ENCODE measurements at places on chromosomes 4 and X.

GRCh38 chr4:88446124-88446523 is 10.8 kb upstream of the HERC5 start:
- DNase-seq = no peak

DNA sequence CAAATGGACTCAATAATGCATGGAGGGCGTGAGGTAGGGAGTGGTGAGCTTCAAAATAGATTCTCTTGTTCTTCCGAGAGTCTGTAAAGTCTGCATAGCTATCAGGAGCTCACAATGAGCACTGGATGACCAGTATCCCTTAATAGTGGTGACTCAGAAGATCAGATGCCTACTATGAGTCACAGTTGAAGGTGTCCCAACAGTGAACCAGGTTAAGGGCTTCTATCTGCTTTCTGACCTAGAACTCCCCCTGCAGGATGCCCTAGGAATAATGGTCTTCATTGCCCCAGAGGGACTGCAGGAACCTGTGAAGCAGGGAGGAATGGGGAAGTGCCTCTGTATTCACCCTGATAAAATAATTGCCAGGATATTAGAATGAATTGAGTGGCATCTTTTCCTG is 22.1 kb downstream of the DGKK start:
- no peak for DNase-seq

- DNase-seq = no peak
Observed at GRCh38 chrX:40607381-40607780, 15.8 kb upstream of the MPC1L start.

DNA sequence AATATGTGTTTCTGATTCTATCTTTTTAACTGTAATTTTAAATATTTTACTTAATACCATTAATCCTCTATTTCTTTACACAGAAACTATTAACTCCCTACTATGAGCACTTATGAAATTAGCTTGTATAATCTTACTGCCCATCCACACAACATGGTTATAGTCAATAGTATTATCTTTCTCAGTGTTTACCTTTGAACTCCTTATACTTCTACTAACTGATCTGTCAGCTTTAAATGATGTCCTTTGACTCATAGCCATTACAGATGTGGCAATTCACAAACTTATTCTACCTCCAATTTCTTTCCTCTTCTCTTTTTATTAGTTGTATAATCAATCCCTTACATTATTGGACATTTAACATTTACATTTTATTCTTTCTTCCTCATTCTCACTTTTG is 5.5 kb downstream of the SEC31A start:
- DNase-seq = no peak

GRCh38 chr4:47741200-47741599 is 96.7 kb downstream of the CORIN start:
- no peak for DNase-seq

GRCh38 chrX:50497114-50497513 is 26.5 kb upstream of the DGKK start:
- DNase-seq = no peak

DNA sequence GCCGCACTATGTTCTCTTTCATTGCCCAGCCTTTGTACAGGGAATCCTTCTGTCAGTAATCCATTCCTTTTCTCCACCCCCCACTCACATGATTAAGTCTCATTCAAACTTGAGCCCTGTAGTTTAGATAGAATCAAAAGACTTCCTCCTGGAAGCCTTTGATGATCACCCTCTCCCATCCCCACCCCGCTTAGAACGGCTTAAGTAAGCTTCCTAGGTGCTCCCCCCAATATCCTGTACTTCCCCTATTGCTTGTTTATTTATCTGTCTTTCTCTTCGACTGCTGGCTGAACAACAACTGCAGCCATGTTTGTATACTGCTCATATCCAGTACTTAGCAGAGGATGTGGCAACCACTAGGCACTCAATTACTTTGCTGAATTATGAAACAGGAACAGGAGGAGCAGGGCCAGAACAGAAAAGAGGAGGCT is 38.5 kb upstream of the GPC3 start:
- no peak for DNase-seq

DNA sequence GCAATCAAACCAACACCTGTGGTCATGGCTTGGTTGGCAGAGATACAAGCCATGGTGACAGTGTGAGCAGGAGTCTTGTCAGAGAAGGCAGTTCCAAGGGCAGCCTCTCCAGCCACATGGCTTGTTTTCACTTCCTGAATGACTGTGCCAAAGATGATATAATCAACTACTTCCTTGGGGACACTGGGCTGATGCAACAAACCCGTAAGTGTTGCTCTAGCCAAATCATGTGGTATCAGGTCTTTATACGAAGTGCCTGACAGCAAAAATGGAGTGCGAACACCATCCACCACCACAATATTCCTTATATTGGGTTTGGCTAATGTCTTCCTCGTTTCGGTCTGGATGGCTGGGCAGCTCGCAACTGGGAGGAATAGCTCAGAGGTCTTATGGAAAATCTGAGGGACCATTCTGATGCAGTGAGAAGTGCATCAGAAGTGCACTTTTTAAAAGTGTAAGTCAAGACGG is 922.0 kb downstream of the NLGN4X start:
- no peak for DNase-seq

DNA sequence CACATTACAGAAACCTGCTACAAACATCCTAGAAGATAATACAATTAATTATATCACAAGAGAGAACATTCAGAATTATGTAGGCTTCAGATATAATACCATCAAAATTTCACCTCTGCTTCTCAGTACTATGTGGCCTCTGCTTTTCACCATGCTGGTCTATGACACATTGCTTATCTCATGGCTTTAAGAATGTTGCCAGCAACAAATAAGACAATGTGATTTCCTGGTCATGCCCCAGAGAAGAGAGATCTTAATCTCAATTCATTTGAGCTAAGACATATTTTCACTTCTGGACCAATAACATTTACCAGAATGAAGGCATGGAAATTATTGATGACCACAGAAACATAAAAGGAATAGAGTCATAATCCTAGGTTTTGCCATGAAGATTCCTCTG is 1233.4 kb upstream of the ADGRL3 start:
- DNase-seq = no peak

DNA sequence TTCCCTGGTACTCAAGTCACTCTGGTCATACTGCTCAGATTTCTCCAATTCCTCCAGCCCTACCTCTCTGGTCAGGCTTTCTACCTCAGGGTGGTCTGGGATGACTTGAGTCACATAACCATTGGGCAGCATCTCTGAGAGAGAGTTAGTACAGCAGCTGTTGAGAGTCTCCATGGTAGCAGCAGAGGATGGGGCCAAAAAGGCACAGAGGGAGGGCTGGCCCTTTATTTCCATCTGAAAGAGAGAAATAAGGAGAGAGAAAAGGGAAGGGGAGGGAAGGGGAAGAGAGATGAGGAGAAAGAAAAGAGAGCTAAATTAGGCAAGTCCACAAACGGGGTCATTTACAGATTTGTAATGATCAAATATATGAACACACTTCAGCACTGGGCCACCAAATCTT is 149.1 kb upstream of the ARHGEF9 start:
- DNase-seq = no peak

DNA sequence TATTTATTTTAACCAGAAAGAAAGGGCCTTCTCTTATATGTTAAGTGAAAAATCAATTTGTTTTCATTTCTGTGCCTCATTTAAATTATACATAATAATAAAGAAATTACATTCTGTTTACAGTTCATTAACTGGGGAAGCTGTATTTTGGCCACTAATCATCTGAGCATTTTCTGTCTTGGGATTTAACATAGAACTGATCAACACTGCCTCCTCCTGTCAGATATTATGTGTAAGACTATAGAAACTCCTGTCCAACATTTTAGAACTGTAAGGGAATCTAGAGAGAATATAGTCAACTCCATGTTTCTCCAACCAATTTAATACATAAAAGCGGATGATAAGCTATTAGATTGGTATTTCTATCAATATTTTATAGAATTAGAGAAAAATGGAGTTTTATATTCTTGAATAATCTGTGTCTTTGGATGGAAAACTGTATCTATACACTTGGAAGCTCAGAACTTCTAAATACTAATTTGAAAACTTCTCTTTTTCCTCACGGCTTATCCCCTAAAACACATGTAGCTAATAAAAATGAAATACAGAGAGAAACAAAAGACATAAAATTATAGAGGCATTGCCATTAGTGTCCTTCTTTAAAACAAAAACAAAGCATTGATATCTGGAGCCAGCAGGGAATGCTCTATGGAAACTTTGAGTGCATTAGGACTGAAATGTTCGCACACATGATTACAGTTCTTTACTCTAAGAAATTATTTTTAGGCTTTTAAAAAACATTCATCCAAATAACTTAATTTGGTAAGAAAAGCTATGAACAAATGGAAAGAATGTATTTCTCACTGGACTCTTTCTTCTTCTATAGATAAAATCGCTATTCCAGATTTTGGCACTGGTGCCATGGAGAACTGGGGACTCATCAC is 33.1 kb downstream of the ENPEP start:
- DNase-seq = no peak

GRCh38 chrX:48816014-48816810 is 10.1 kb upstream of the ERAS start:
- no peak for DNase-seq

DNA sequence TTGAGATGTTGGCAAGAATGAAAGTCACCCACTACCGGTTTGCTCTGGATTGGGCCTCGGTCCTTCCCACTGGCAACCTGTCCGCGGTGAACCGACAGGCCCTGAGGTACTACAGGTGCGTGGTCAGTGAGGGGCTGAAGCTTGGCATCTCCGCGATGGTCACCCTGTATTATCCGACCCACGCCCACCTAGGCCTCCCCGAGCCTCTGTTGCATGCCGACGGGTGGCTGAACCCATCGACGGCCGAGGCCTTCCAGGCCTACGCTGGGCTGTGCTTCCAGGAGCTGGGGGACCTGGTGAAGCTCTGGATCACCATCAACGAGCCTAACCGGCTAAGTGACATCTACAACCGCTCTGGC is 12.3 kb downstream of the RPL9 start:
- no peak for DNase-seq

- DNase-seq = no peak
Observed at GRCh38 chrX:77070202-77070918, 376.8 kb upstream of the FGF16 start.

GRCh38 chrX:24643116-24643515 is 4.0 kb downstream of the PCYT1B start:
- no peak for DNase-seq

DNA sequence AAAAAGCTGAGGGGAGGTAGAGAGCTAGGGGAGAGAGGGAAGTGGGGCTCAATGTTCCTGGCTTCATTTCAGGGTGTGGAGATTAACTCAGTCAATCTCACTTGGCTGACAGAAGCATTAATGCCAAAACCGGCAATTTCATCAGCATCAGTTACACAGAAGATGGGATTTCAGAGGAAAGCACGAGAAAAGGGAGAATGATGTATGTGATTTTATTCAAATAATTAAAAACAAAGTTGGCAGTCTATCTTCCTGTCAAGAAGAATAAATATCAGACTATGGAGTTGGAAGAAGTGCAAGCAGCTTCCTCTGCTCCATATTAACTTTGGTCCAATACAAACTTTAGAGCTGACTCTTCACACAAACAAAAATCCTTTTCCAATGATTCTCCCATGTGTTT is 29.6 kb upstream of the HCCS start:
- no peak for DNase-seq

DNA sequence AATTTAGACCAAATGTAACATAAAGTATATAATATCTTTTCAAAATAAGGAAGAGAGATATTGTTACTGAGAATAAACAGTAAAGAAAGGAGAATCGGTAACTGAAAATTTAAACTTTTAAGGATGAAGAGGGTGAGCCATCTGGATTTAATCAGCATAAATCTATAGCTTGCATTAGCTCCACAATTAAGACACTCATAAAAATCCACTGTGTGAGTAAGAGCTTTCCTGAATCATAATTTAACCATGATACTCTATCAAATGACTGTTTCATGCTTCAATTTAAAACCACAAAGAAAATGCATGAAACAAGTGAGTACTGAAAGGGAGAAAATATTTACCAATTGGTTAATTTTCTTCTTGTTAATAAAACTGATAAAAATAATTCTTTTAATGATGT is 951.5 kb upstream of the SLIT2 start:
- no peak for DNase-seq

DNA sequence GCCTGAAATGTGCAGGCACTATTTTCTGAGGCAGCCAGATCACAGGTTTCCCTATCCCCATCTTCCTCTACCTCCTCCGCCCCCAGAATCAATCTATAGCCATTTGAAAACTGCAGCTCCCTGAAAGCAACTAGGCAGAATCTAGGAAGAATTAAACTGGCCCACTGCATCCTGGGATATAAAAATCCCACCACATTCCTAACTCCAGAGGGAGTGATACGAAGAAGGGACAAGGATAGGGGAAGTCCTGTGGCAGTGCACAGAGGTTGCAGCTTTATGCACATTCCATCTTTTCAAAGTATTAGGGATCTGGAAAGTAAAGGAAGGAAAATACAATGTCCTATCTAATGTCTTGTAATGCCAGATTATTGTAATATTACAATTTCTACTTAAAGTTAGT is 18.3 kb upstream of the HERC3 start:
- no peak for DNase-seq

- DNase-seq = peak; percentile 29
Observed at GRCh38 chr4:6701371-6701770, 7.7 kb downstream of the S100P start.

- DNase-seq = no peak
Observed at GRCh38 chrX:103849558-103849957, 17.5 kb upstream of the RAB9B start.

GRCh38 chrX:153765138-153766079 is 1.4 kb downstream of the PLXNB3 start:
- no peak for DNase-seq

All from CD4-positive, alpha-beta T cell treated with Interleukin-1 beta for 1 hour (primary cell).